Motor neuron (in vitro differentiated cells): ENCODE measurements at places on chromosomes 11 and 22.

DNA sequence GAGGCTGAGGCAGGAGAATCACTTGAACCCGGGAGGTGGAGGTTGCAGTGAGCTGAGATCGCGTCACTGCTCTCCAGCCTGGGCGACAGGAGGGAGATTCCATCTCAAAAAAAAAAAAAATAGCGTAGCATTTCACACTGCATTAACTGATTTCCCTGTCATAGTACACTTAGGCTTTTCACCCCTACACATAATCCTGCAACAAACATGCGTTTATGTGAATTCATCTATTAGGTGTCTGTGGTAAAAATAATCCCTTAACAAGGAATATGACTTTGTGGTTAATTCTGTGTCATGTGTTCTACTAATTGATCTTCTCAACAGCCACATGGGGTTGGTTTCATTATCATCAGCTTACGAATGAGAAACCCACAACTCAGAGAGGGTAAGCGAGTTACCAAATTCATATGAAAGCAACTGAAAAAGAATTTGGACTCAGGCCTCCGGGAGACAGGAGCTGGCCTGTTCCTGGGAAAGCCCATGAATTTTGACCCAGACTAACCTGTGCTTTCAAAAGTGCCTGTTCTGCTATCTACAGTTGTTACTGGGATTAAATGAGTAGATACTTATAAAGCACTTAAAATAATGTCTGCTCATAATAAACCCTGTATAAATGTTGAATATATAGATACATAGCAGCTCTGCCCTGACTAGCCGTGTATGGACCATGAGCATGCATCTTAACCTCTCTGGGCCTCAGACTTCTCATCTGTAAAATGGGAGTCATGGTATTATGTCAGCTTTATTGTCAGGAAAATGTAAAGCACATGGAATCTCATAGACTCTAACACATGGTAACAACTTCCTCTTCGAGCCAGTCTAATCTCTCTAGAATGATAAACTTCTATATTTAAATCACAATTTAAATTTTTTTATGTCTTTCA, 36.6 kb downstream of the KCNJ1 start:
- peak; percentile 53 for ATAC-seq

DNA sequence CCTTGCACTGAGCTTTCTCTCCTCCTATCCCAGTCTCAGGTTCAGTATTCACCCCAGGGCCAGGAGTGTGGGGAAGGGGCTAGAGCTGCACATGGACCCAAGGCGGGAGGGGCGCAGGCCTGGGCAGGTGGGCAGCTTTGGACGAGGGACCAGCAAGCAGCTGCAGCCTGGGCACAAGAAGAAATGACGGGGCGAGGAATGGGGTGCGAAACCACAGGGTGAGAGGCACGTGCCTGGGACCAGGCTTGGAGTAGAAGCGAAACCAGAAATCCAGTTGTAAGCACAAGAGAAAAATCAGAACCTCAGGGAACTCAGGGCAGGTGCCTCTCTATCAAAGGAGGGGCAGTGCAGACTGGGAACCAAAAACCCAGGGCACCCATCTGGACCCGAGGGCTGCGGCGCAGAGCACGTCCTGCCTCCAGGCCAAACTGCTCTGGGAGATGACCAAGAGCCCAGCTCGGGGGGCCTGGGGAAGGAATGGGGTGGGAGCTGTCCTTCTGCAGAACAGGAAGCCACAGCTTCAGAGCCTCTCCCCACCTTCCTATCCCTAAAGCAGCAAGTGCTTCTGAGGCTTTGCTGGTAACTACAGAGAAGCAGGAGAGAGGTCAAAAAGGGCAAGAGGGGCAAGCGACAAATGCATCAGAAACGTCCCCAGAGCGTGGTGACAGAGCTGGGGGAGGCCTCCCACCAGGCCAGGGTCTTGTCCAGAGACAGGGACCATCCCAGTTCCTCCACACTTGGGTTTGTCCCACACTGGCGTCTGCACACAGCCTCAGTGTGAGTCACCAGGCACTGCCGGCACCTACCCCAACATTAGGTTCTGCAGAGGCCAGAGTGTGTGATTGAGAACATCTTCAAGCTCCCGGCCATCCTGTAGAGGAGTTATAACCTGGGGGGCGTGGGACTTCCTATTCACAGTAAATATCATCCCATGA, 18.3 kb upstream of the TMPRSS4 start:
- peak; percentile 29 for ATAC-seq

GRCh38 chr11:57547854-57548377, 10.5 kb downstream of the SMTNL1 start:
- ATAC-seq, result no peak

DNA sequence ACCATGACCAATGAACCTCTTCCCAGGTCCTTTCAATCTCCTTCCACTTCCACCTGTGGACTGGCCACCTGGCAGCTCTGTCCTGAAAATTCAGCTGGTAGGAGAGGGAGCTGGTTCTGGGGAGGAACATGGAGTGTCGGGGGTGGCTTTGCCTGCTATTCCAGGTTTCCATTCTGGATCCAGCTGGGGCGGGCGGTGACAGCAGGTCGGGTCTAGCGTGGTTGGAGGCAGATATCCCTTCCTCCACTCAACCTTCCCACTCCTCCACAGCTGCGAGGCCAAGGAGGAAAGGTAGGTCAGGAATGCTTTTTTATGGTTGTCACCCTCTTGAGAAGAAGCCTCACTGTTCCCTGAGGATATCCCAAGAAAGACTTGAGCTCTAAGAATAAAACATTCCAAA, 3.3 kb downstream of the NRGN start:
- ATAC-seq, result no peak

DNA sequence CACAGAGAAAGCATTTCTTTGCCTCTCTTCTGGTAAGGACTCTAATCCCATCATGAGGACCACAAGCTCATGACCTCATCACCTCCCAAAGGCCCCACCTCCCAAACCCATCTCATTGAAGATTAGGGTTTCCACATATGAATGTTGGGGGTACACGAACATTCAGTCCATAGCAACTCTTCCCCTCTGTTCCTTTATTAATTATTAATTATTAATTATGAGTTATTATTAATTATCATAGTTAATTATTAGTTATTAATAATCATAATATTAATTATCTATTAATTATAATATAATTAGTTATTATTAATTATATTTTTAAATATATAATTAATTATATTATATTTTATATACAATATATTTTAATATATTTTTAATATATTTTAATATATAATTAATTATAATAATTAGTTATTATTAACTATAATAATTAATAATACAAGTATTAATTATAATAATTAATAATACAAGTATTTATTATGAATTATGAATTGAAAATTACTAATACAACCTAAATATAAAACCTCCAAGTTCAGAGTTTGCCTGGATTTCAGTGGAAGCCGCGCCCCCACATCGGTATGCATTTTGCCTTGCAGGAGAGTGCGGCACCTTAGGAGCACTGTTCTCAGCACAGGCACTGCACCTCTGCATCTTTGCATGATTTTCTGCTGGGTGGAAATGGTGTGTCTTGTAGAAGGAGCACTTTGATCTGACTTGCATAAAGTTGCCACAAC, 128.0 kb upstream of the FGF3 start:
- ATAC-seq, result no peak

DNA sequence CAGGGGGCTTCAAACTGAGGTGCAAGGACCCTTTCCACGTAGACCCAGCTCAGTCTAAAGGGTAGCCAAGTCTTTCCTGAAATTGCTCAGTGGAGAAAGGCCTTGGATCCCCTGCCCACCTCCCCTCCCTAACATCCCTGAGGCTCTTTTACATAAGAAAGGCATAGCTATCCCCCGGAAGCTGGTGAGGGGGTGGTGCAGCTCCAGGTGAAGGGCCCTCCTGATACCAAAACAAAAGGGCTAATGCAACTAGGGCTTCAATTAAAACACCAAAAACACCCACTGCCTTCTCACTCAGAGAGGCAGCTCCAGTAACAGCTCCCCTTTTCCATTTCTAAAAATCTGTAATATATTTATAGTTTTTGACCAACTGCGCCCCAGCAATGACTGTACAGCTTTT, 5.8 kb downstream of the SHANK2 start:
- no peak for ATAC-seq

- ATAC-seq, result no peak
Measured at GRCh38 chr11:8812438-8812837, 98.6 kb upstream of the AKIP1 start.

DNA sequence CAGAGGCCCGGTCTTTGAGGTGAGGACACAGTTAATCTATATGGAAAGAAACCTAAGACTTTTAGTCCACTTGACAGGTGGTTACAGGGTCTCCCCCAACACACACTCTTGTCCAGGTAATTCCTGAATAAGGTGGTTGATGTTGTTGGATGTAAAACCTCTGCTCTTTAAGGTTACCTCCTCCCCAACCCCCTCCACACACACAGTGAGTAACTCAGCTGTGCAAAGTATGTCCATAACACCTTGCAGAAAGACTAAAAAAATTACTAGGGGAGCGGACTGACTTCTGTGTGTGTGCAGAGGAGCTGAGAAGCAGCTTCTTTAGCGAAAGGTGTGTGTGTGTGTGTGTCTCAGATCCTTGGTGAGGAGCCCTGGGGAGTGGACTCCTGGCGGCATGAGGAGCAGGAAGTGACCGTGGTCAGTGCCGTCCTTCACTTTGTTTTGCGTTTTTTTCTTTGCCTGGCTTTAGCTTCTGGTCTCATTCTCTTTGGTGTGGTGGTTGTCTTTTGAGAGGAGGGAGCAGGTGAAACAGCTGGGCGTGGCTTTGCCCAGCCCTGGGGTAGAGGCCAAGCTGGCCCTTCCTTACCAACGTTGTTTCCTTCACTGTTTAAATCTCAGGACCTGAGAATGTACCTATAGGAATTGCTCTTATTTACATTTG, 1.7 kb downstream of the ZBED4 start:
- no peak for ATAC-seq

DNA sequence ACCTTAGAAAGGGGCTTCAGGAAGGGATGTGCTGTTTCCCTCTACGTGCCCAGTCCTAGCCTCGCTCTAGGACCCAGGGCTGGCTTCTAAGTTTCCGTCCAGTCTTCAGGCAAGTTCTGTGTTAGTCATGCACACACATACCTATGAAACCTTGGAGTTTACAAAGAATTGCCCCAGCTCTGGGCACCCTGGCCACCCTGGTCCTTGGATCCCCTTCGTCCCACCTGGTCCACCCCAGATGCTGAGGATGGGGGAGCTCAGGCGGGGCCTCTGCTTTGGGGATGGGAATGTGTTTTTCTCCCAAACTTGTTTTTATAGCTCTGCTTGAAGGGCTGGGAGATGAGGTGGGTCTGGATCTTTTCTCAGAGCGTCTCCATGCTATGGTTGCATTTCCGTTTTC, 2.2 kb upstream of the TAGLN start:
- ATAC-seq, result no peak

DNA sequence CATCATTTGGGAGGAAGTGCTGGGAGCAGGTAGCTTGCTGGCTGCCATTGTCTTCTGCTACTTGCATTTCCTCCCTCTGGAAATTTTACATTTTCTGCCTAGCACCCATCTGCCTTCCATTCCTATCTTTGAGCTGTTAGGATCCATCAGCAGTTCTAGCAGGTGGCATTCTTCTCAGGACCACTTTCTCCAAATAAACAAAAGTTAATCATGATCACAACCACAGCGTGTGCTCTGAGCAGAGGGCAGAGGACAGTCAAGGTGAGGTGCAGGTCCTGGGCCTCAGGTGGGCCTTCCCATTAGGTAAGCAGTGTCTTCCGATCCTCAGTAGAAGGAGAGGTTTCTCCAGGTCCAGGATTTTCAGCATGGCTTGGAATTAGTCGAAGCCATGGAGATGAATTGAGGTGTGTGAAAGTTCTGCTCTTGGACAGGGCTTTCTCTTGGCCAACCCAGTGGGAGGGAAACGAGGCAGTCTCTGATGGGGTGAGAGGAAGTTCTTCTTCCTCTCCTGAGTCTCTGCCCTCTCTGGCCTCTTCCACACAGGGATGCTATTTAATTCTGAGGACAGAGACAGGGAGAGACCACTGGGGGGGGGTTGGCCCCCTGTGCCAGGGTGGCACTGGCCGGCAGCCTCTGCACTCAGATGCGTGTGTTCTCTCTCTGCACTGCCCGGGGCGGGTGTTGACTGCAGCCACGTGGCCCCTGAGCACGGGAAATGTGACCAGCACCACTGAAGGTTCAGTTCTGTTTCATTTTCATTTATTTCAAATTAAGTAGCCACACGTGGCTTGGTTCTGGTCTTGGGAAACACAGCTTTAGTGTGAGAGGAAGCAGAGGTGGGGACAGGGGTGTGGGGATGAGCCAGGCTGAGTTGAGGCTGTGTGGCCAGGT, 170.8 kb downstream of the TBC1D22A start:
- ATAC-seq, result no peak

DNA sequence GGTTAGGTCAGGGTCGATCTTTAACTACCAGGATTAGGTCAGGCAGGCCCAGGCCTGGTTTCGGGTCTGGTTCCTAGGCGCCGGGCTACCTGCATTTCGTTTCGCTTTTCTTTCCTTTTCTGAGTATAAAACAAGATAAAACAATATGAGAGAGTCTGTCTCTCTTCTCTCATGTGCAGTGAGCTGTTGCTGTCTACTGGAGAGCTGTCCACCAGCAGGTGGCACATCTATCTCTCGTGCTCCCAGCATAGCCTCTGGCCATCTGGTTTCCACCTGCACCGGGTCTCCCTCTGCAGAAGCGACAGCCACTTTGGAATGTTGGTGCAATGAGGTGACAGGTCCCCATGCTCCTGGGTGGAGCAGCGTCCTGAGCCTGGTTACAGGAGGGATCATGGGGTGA, 27.6 kb downstream of the RIBC2 start:
- ATAC-seq, result peak; percentile 99

DNA sequence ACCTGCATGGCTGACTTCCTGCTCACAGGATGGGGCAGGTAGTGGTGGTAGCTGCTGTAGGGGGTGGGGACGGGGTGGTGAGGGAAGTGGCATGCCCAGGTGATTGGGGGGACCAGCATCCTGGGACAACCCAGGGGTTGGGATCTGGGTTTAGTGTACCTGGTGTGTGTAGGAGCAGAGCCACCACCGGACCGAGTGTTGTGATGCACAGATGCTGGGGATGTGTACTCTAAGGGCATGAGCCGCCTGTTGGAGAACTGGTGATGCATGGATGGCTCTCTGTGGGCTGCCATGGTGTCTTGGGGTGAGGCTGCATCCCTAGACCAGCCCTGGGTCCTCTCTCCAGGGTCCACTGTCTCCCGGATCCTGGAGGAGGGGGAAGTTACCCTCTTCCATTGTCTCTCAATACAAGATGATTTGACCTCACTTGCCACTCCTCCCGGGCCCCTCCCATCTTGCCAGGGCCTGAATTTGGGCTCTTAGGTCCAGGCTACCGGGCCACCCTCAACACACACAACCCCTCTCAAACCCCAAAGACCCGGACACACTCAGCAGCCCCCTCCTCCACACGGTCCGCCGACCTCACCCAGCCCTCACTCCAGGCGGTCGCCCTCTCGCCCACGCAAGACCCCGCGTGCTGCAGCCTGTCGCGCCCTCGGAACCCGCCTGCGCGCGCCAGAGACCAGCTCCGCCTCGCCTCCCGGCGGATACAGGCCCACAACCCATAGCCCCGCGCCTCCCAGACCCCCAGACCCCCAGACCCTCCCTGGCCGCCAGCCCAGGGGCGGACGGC, 619 bp downstream of the LRRC75B start:
- peak; percentile 47 for ATAC-seq

- ATAC-seq, result no peak
Measured at GRCh38 chr11:129317571-129317970, 58.1 kb upstream of the BARX2 start.

- ATAC-seq, result no peak
Measured at GRCh38 chr11:132042296-132042695, 671.9 kb downstream of the NTM start.
